ENCODE measurements at places on chromosomes 6 and 20.

- peaks cover 32% of the 10 kb centered on the region for H3K27me3 ChIP-seq
- no peaks in the 10 kb centered on the region for H3K36me3 ChIP-seq
- H3K4me3 ChIP-seq, result no peak overlapping the region
- peaks cover 3% of the 10 kb centered on the region for H3K4me1 ChIP-seq
Measured at GRCh38 chr6:24631671-24632070, 14.3 kb downstream of the KIAA0319 start.

- no peak overlapping the region for H3K27ac ChIP-seq
- DNase-seq, result no peak
- H3K4me1 ChIP-seq, result peaks cover 8% of the 10 kb centered on the region
- H3K36me3 ChIP-seq, result no peaks in the 10 kb centered on the region
- no peak overlapping the region for H3K4me3 ChIP-seq
Measured at GRCh38 chr6:103677290-103677689, 1182.4 kb downstream of the HACE1 start.

DNA sequence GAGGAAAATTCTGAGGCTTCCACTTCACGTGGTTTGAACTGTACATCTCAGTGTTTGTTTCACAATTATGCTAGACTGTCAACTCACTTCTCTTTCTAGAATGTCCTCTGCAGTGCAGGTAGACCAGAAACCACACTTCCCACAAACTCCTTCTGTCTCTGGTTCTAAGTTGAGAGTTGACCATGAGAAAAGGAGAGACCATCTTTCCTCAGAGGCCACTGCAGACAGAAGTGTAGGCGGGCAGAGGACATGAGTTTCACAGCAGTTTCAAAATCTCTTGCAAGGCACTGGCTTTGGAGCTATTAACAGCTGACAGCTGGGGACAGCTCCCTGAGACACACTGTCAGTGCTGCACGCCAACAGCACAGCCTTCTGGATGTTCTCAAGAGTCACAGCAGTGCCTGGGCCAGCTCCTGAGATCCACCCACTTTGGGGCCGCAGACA, 55.4 kb upstream of the MOXD1 start:
- H3K4me3 ChIP-seq, result no peak overlapping the region
- peaks cover 3% of the 10 kb centered on the region for H3K36me3 ChIP-seq
- H3K27ac ChIP-seq, result no peak overlapping the region
- DNase-seq, result no peak

GRCh38 chr20:39986173-39986904, 702.7 kb downstream of the MAFB start:
- DNase-seq, result no peak
- H3K36me3 ChIP-seq, result no peaks in the 10 kb centered on the region
- no peaks in the 10 kb centered on the region for H3K4me1 ChIP-seq

- no peak for DNase-seq
- H3K27ac ChIP-seq, result no peak overlapping the region
- H3K27me3 ChIP-seq, result peaks cover 71% of the 10 kb centered on the region
- peaks cover 5% of the 10 kb centered on the region for H3K36me3 ChIP-seq
- peaks cover 3% of the 10 kb centered on the region for H3K4me1 ChIP-seq
Measured at GRCh38 chr20:51801122-51801822, 1.0 kb downstream of the SALL4 start.

- H3K27me3 ChIP-seq, result peaks cover 33% of the 10 kb centered on the region
- no peaks in the 10 kb centered on the region for H3K4me1 ChIP-seq
- peaks cover 5% of the 10 kb centered on the region for H3K36me3 ChIP-seq
- no peak overlapping the region for H3K4me3 ChIP-seq
- DNase-seq, result no peak
- no peak overlapping the region for H3K27ac ChIP-seq
Measured at GRCh38 chr6:148593813-148594170, 153.0 kb upstream of the UST start.

GRCh38 chr20:24627291-24627690, 157.9 kb downstream of the SYNDIG1 start:
- H3K4me3 ChIP-seq, result no peak overlapping the region
- no peaks in the 10 kb centered on the region for H3K27me3 ChIP-seq
- peaks cover 2% of the 10 kb centered on the region for H3K4me1 ChIP-seq
- DNase-seq, result no peak
- H3K36me3 ChIP-seq, result peaks cover 4% of the 10 kb centered on the region
- H3K27ac ChIP-seq, result no peak overlapping the region

- H3K4me3 ChIP-seq, result no peak overlapping the region
- H3K4me1 ChIP-seq, result no peaks in the 10 kb centered on the region
- H3K27ac ChIP-seq, result no peak overlapping the region
- no peaks in the 10 kb centered on the region for H3K36me3 ChIP-seq
Measured at GRCh38 chr6:166204852-166205650, 37.4 kb upstream of the TBXT start.

GRCh38 chr6:157216570-157216969, 106.7 kb downstream of the TMEM242 start:
- no peak for DNase-seq
- peak overlapping the region; percentile 65 for H3K27ac ChIP-seq
- no peak overlapping the region for H3K4me3 ChIP-seq

Measured in T-helper 17 cell (primary cell).